HS-5 (cell line): ENCODE measurements at places on chromosomes 6 and 20.

- DNase-seq, result no peak
These were observed 259.6 kb upstream of the PLCB4 start for GRCh38 chr20:8809107-8809953.

DNA sequence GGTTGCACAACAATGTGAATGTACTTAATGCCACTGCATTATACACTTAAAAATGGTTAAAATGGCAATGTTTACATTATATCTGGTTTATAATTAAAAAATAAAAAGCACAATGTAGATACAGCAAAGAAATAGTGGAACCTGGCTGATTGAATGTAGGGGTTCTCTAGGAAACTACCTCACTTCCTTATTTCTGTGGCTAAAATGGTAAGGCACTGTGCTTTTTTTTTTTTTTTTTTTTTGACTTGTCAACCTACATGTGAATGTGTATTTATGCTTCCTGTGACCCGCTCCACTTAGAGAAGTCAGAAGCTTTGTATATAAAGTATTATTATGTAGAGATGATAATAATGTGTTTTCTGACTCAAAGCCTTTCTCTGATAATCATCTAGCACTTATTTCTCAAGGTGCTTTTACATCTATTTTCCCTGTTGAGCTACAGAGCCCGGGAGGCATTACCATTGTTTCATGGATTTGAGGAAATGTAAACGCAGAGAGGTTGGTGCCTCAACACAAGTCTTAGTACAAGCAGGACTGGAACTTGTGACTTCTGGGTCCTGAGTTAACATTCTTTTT lies 55.0 kb downstream of the SOX4 start:
- no peak for DNase-seq

DNA sequence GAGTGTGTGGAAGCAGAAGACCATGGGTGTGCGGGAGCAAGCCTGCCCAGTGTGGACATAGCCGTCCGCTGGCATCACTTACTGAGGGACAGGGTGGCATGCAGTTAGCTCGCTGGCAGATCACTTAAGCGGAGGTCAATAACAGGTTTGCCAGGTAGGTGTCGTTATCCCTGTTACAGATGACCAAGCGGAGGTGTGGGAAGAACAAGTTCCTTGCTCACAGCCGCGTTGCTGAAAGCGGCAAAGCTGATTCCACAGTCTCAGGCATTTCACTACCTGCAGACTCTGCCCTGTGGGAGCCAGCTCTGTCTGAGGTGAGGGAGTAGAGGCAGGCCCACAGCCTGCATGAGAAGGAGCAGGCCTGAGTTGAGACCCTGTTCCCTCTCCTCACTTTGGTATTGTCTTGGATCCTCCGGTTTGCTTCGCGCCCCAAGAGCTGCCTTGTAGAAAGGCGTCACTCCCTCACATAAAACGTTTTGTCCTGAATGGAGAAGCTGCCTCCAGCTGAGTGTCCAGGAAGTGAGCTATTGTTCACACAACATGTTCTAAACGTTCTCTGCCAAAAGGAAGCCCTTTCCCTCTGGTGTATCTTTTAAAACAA lies 96.9 kb downstream of the TCP11 start:
- DNase-seq, result no peak

DNA sequence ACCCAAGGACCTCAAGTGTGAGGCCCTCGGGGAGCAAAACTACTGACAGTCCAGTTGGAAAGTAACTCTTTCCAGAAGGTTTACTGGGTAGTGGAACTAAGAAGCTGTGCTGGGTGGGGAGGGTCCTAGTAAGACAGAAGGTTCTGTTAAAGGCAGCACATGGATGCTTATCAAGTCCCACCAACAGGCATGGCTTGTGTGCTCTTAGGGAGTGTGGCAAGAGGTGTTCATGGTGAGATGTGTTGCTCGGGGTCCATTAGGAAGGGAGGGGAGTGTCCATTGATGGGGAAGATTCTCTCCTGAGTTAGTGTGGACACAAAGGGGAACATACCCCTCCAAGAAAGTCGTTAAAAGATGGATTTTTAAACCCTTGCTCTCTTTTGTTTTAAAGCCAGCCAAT lies 120.6 kb downstream of the LY86 start:
- no peak for DNase-seq

- no peak for DNase-seq
These were observed 56.7 kb downstream of the GJA10 start for GRCh38 chr6:89950879-89951391.

DNA sequence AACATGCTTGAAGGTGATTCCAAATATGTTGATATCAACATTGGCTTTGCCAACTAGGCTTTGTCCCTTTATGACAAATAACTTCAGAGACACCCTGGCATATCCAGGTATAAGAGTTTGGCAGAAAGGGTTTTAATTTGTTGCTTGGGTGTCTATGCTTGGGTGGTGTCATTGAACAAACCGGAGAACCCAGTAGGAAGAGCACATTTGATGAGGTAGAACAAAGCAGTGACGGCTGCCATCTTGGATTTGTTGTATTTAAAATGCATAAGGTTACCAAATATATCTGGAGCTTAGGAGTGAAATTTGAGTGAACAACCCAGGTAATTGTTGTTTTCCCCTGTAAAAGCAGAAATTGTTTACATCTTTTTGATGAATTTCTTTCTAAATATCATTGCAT lies 503.7 kb upstream of the JARID2 start:
- DNase-seq, result no peak

GRCh38 chr6:170454512-170455285 lies 98.4 kb downstream of the PSMB1 start:
- no peak for DNase-seq

- DNase-seq, result no peak
These were observed 39.2 kb upstream of the CLDN20 start for GRCh38 chr6:155224618-155225017.

GRCh38 chr6:158110986-158111385 lies 57.1 kb downstream of the SERAC1 start:
- no peak for DNase-seq

DNA sequence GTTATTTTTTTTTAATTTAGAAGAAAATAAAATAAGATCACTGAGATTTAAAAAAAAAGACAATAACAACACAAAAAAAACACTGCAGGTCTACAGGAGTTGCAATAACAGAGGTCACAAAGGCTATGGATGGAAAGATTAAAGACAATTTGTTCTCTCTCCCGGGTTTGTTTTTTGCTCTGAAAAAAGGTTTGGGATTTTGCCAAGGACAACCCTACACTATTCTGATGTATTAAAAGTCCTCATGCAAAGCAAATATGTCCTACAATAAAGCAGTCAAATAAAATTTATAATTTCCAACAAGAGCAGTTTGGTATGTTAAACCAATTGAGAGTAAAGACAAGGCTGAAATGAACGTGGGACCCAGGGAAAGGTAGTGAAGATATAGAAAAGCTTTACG lies 55.6 kb downstream of the PTPRK start:
- DNase-seq, result no peak

DNA sequence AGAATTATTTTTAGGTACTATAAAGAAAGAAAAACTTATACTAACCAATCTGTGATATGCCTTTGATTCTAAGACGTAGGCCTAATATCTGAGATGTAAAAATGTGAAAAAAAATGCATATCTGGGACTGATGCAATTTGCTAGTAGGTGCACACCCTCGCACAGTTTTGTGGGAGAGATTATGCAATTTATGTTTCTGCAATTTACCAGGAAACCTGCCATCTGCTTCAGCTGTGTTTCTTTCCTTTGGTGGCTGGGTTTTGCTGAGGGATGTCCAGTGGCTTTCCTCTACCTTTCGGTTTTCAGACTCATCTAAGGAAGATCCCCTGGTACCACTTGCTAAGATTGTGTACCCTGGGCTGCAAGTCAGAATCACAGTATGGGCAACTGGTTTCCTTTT lies 186.9 kb downstream of the ZFP64 start:
- peak; percentile 69 for DNase-seq

DNA sequence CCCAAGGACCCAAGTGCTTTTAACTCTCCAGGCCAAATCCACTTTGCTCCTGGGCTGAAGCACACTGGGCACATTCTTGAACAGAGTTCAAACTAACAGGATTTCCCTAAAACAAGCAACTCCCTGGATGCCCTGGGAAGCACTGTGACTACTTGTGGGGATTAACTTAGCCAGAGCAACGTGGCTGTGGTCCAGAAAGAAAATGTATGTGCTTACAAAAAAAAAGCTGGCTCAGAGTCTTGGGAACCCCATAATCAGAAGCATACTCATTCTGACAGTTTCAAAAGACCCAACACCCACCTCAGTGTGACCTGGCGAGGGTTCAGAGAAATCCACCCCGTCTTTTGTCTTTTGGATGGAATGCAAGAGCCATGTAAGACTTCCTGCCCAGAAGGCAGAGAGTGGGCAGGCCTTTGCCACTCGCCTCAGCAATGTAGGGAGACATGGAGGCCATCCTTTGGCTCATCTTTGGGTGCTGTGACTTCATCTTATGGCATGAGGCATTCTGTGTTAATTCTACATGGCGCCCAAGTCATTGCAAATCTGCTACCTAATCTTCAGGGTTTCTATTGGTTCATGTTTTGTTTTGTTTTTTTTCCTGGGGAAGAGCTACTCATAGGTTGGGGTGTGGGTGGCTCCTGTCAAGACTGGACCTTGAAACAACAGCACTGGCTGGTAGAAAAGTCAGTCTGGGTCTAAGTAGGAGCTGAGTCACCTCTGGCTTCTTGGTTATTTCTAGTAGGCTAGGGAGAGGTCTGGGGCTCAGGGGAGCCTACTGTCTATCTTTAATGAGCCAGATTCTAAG lies 248.6 kb upstream of the SUPT3H start:
- peak; percentile 83 for DNase-seq

DNA sequence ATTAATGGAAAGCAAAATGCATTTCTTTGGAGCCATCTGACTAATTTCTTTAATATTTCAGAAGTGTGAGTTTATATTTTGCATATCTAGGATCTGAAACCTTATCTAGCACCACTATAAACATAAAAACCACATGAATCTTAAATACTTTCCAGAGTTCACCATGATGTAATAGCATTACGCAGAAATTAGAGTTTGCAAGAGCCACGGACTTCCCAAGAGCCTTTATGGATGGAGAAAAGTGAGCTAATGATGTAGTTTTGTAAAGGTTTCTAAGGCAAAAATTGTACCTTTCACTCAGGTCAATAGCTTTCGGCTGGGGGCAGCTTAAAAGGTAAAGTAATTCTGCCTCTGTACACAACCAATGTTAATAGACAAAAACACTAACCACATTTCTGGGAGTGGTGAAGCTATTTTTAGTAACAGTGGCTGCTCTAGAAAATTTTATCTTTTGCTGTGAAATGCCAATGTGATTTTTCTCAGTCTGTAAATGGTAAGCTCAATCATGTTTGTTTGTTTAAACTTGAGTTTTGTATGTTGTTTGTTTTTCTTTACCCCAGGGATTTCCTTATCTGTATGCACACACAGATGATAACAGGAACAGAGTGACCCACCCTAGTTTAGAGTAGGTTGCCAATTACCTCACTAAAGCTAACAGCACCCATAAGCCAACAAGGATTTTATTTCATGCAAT lies 80.5 kb downstream of the FILIP1 start:
- DNase-seq, result no peak

DNA sequence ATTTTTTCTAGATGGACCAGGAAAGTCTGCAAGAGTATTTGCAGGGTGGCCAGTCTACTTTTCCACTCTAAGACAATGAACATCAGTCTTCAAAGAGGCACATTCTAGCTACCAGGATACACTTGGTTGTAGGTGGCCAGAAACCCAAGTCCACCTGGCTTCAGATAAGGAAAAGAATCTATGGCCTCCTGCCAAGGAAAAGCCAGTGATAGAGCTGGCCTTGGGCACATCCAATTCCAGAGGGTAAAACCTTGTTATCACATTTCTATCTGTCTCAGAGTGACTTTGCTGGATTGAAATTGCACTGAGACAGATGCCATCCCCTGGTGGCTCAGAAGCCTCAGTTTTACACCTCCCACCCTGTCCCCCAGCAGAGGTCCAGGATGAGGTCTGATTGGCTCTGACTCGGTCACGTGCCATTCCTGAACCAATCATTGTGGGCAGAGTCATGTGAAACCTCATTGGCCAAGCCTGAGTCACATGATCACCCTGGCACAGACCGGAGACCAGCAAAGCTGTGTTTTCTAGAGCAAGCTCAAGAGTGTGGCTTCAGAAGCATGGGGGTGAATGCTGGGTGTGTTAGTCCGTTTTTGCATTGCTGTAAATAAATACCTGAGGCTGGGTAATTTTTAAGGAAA lies 497.4 kb upstream of the SULF2 start:
- DNase-seq, result no peak

DNA sequence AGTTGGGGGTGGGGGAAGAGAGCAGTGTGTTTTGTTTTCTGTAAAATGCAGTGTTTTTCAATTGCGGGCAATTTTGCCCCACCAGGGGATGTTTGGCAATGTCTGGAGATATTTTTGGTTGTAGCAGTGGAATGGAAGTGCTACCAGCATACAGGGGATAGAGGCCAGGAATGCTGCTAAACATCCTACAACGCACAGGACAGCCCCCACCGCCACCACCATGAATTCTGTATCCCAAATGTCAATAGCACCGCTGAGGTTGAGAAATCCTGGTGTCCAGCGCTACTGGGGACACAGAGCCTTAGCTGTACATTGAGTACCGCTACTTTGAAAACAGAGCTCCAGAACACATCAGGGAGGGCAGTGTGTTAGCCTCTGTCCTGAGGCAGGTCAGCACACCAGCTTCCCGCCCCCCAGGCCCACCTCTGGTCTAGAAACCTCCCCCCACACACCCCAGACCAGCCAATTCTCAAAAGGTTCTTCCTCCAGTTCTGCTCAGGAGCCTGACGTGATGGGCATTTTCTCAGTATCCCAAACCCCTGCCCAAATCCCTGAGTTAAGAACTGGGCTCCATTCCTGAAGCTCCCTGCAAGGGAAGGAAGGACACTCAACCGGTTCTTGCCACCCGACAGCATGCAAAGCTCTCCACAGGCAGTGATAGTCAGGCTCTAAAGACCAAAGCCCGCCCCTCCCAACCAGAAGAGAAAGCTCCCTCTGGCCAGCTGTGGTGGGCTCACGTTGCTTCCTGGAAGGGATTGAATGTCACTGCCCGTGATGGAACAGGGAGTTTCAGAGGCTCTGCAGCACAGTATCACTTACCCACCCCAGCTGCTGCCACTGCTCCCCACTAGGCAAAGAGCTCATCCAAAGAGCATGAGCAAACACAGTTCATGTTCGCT lies 321.5 kb upstream of the JARID2 start:
- DNase-seq, result no peak

- no peak for DNase-seq
These were observed 78.7 kb downstream of the RFX6 start for GRCh38 chr6:116955773-116956172.

DNA sequence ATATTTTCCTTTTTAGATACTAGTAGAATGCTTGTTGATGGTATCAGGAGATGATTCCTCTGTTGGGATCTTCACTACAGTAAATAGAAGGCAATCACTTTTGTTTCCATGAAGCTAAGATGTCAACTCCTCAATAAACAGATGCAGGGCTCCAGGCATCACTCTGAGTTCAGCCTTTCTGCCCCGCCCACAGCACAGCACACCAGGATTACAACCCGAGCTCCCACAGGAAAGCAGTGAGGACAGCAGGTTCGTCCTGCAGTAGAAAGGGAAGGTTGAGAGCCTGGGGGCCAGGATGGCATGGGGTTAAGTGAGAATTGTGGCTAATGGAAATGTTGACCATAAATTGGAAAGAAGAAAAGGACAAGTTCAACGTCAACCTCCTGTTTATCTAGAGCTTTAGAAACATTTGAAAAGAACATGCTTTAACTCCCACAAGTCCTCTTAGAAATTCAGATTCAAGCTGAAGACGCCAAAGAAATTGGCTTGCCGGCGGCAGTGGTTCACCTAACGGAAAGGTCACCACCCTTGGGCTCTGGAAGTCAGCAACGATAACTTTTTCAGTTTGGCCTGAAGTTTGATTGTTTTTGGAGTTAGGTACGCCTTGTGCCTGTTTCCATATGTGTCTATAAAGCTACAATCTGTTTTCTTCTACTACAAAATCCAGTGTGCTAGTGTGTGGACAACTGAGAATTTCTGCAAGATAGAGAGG lies 144.4 kb upstream of the PDE10A start:
- no peak for DNase-seq

- no peak for DNase-seq
These were observed 37.5 kb upstream of the KLHL31 start for GRCh38 chr6:53703047-53703446.
